Right hindlimb (tissue), 1 donor: ENCODE measurements at places on chromosomes 6 and 20.

DNA sequence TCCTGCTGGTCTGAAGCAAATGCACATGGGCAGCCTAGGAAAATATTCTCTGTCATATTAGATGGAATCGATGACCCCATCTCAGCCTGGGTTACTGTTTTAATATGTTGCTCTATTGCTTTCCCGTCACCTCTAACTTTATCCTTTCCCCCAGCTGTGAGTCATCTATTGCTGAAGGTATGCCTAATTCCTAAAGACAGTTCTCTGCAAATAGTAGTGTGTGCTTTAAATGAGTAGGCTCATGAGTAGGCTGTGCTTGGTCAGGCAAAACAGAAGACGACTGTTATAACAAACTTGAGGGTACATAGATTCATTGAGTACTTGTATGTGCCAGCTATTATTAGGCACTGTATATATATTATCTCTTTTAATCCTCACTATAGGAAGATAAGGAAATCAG lies 47.2 kb downstream of the CTNNBL1 start:
- no peak for DNase-seq

DNA sequence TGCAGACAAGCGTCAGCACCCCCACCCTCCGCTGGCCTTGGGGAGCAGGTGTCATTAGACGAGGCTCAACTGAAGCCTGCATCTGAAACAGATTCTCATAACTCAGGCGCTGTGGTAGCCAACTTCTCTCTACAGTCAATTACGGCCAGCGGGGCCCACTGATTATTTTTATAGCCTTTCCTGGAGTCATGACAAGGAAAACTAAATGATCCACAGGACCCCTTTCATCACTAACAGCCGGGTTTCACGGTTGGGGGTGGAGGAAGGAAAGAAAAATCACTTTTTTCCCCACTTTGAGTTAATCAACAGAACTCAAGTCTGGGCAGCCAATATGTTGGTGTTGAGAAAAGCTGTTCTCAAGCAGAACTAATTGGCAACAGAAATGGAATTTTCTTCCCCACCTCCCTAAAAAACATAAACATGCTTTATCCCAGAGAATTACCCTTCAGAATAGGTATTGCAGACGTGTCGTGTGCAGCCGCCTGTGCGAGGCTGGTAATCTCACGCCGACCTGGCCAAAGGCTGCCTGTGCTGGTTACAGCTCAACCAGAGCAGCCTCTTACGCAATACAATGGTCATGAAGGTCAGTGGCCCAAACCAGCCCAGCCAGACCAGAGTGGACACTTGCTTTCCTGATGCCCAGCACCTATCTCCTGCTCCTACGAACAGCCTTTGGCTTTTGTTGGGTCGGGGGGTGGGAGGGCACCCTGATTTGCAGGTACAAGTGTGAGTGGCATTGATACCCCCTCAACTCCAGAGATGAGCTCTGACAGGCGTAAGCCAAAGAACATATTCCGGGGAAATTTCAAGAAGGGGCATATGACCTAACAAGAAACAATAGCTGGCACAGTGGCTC lies 11.0 kb downstream of the RIPOR3 start:
- peak; percentile 80 for DNase-seq

GRCh38 chr20:38168791-38169589 lies 3.9 kb upstream of the TGM2 start:
- DNase-seq = no peak

- DNase-seq = peak; percentile 74
Measured at GRCh38 chr6:139240161-139241010, 51.4 kb downstream of the TXLNB start.

- no peak for DNase-seq
Measured at GRCh38 chr20:1225263-1225782, 521 bp upstream of the RAD21L1 start.

- DNase-seq = no peak
Measured at GRCh38 chr6:106118835-106119431, 32.8 kb downstream of the PRDM1 start.

- DNase-seq = no peak
Measured at GRCh38 chr6:13544454-13545186, 29.8 kb upstream of the SIRT5 start.

DNA sequence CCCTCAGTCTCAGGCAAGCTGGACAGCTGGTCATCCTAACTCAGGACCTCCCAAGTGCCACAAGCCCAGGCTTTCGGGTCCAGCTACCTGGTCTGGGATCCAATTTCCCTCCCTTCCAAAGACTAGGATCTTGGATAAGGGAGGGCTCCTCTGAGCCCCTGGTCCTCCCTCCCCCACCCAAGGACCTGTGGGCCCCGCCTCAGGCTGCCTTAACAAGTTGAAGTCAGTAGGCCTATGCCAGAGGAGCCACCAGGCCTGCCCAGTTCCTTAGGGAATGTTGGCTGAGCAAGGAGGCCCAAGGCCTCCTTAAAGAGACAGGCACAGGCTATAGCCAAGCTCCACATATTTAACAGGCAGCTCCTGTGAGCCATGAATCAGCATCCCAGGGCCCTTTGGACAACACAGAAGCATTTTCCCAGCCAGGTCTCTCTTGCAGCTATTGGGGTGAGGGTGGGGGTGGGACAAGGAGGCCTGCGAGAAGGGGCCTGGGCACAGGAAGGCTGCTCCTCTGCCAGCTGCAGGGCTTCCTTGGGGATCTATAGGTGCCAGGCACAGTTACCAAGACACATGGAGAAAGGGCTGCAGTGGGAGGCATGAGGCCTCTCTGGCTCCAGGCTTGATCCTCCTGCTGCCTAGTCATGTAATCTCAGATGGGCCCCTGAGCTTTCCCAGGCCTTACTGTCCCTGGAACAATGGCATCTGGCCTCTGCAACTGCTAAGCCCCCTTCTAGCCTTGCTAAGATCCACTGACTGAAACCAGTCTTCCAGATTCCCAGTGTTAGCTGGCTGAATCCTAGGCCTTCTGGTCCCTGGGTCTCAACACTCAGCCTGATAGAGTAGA lies 27.4 kb upstream of the NOL4L start:
- DNase-seq = no peak

GRCh38 chr20:46011631-46012482 lies 3.1 kb downstream of the MMP9 start:
- DNase-seq = no peak

DNA sequence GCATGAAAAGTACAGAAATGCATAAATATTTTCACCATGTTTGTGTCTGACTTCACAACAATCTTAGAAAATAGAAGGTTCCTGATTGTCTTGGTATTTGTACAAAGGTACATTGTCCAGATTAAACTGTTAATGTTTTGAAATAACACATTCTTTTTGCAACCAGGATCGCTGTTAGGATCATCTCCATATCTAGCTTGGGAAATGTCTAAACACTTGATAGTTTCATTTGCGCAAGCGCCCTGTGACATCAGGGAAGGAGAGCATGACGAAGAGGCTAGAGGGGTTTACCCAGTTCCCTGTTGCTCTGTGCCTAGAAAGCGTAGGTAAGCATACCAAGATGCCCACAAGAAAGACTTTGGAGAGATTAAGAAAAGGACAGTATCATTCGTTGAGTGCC lies 19.4 kb downstream of the ALDH8A1 start:
- DNase-seq = no peak

- no peak for DNase-seq
Measured at GRCh38 chr6:126820634-126821033, 297.8 kb upstream of the RSPO3 start.

GRCh38 chr6:2563635-2564034 lies 187.1 kb downstream of the MYLK4 start:
- DNase-seq = no peak

- no peak for DNase-seq
Measured at GRCh38 chr6:48111143-48111506, at the start of gene PTCHD4. TSS of gene PTCHD4 (minus strand) at chr6:48111197. CDS start at chr6:48068957, 42,240 bp downstream.

GRCh38 chr6:70103798-70104197 lies 199.1 kb downstream of the COL9A1 start:
- no peak for DNase-seq

DNA sequence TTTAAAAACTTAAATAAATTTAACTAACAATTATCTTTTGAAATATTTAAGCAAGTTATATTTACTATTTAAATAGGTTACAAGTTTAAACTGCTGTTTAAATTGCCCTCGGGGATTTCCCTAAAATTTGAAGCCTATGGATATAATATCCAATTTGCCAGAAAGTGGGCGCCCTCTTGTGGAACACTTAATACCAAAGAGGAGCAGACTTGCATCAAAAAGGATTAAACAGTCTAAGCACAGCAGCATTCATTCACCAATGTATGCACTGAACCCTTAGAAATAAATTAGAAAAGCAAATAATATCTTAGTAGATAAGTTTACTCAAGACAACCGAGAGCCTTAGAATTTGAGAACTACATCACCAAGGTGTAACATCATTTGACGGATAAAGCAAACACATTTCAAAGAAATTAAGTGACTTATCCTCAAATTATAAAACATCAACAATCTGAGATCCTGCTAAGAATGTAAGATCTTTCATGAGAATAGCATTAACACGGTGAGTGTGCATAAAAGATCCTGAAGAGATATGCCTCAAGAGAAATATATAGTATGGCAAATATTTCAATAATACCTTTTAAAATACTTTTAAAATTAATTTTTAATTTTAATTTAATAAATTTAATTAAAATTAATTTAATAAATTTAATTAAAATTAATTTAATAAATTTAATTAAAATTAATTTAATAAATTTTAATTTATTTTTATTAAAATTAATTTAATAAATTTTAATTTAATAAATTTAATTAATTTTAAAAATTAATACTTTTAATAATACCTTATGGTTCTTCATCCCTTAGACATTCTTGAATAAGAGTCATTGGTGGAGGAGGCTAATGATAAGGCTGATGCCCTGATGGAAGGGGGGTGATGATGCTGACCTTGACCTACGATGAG lies 11.5 kb upstream of the MEP1A start:
- peak; percentile 52 for DNase-seq

DNA sequence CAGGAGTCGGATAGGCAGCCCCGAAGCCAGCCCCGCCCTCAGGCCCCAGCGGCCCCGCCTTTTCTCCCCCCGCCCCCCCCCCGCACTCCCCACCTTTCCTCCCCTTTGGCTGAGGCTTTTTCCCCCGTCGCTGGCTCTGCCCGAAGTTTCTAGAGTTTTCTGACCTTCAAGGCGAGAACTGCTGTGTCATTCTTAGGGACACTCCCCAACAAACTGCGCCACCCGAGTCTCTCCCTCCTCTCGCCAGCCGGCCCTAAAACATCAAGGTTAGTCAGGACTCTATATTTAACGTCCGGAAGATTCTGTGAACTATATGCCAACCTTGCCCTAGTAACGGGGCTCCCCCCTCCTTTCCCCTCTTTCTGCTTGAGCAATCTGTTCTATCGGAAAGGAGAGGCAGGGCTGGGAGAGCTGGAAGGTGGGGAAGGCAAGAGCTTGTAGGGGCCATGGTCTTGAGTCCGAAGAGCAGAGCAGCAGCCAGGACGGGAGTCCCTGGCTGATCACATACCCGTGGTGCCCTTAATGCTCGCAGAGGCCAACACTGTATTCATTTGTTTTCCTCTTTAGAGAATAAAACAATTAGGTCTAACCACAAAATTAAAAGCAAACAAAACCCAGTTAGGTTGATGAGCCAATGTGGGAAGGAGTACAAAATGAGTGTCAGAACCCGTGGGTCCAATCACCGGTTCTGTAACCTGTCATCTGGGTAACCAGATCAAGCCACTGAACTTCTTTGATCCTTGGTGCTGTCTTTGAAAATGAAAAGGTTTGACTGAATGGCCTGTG lies 5.3 kb upstream of the HSPA1B start:
- peak; percentile 89 for DNase-seq

DNA sequence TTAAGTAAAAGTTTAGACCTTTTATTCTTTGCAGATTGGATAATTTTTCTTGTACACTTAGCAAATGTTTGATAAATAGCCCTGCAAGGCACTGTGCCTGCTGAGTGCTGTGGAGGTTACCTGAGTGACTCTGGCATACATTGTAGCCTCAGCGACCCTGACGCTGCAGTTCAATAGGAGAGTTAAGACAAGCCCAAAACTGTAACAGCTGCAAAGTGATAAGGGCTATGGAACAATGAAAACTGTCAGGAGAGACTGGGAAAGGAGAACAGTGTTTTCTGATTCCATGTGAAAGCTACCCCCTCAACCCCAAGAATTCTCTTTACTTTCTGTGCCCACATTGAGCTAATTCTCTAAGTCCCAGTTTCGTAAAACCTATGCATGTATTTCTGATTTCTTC lies 22.2 kb downstream of the HIVEP1 start:
- no peak for DNase-seq

DNA sequence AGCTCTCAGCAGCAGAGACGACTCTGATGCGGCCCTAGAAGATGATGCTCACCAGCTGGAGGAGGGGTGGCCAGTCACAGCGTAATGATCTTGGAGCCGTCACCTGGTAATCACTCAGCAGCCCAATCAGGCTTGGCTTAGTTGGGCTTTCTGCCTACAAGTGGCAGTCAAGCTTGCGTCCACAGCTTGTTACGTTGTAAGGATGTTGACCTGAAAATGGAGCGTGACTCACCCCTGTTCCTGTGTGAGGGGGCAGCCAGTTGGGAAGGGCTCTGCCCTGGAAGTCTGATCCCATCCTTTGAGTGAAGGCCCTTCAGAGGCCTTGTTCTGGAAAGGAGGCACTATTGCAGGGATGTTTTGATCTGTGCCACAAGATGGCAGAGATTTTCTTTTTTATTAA lies 49.8 kb downstream of the SPATA2 start:
- DNase-seq = no peak

GRCh38 chr20:6053776-6054688 lies at the start of gene LRRN4:
TSS of gene LRRN4 (minus strand) at chr20:6054060. CDS start at chr20:6052799, 1,261 bp downstream.
- DNase-seq = peak; percentile 49

DNA sequence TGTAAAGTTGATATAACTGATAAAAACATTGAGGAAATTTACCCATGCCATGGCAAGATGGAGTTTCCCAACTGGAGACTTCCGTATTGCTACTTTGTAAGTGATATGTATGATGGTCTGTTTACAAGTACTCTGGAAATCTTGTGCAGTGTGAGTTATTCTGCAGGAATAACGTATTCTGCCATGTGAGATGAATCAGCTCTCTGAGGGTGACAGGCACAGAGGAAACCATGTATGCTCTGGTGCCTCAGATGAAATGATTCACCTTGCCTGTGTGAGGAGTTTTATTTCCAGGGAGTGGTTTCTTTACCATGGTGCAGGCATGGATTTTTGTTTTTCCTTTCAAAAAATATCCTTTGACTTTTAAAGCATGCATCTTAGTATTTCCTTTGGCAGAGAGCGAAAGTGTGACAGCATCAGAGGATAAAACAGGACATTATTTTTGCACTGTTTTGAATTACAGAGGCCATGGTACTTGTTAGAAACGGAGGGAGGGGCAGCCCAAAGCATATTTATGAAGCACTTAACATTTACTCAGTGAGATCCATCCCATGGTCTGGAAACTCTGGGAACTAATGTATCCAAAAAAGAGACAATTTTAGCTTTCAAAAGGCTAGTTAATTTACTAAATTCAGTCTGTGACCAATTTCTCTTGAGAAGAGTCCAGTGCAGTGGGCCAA lies 36.0 kb upstream of the MTRF1L start:
- DNase-seq = no peak

DNA sequence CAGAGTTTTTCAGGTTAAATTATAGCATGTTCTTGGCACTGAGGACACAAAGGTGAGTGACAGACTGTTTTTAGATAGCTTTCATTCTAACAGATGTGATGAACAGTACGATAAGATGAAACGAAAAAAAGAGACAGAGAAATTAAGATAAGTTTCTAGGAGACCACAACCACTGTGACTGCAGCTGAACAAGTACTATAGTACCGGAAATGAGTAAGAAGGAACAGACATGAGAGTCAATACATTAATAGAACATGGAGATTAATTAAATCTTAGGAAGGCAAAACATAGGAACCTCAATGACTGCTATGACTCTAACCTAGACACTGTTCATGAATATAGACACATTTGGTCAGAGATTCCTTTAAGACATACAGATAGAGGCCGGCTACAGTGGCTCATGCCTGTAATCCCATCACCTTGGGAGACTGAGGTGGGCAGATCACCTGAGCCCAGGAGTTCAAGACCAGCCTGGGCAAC lies 40.2 kb downstream of the HBS1L start:
- DNase-seq = no peak
